ENCODE measurements at places on chromosomes 6 and 20. TPM values are rescaled to one million over a fixed set of nuclear protein-coding genes. Genes with fewer than 3 reads are reported as not detected.
A peak's percentile ranks its signal among the peaks of the same experiment; 100 is the strongest.

KDM1B gene
- total RNA-seq = 47.4 TPM

GRCh38 chr6:131910956-131911355 is 40.2 kb downstream of the CCN2 start:
- DNase-seq = no peak

DNA sequence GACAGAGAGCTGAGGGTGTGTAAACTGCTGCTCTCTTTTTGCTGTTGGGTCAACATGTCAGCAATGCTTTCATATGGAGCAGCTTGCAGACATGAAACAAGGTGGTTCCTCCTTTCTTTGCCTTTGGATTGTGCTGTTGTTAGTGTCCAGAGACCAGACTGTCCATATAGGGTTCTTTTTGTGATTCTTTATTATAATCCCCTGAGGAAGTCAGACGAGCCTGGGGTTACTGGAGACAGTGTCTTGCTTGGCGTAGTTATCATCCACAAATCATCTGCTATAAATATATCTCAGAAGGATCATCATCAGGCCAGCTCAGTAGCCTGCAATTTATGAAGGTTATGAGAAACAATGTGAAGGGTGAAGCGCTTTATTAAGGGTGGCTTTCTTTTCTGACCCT is 2.3 kb upstream of the ADGRB3 start:
- DNase-seq = no peak

- DNase-seq = no peak
Observed at GRCh38 chr6:148720406-148720805, 26.4 kb upstream of the UST start.

CAP2 gene
- 56.1 TPM for total RNA-seq

DNA sequence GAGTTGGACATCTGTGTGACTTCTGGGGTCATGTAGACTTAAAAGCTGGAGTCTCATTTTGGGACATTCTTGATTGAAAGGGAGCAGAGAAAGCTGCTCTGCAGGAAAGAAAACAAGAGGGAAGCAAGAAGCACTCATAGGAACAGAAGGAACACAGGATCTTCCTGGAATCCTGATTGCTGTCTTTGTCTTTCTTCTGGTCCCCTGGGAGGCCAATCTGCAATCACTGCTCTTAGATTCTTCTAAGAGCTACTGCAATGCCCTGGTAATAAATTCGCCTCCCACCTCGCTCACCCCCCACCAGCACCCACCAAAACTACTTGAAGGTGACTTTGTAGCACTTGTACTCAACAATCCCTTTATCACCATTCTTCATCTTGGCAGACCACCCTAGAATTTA is 51.8 kb downstream of the SLC35B3 start:
- DNase-seq = no peak

DNA sequence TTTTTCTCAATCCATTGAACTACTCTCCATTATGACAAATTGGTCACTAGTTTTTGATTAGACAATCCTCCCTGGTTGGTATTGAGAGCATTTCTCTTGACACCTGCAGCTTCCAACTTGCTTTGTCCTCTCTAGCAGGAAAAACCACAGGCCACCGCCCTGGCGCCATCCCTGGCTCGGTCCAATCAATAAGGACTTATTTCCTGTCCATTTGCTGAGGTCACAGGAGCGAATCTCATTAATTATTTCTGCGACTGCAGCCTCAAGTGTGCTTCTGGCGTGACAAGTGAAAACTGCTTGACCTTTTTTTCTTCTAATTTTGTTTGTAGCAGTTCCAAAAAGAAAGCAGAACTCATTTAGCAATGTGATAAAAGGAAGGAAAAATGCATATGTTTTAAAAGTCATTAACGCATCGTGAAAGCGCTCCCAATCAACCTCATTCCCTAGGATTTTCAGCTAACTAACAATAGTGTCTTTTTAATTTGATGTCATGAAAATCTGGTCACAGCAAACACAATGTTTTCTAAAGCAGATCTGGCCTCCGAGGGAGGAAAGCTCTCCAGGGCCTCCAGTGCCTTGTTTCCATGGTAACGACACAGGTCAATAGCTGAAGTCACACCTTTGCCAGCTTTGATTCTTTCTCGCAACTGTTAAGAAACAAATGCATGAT is 39.0 kb upstream of the BEND3 start:
- peak; percentile 56 for DNase-seq

GRM4 gene
- not detected for total RNA-seq

DNA sequence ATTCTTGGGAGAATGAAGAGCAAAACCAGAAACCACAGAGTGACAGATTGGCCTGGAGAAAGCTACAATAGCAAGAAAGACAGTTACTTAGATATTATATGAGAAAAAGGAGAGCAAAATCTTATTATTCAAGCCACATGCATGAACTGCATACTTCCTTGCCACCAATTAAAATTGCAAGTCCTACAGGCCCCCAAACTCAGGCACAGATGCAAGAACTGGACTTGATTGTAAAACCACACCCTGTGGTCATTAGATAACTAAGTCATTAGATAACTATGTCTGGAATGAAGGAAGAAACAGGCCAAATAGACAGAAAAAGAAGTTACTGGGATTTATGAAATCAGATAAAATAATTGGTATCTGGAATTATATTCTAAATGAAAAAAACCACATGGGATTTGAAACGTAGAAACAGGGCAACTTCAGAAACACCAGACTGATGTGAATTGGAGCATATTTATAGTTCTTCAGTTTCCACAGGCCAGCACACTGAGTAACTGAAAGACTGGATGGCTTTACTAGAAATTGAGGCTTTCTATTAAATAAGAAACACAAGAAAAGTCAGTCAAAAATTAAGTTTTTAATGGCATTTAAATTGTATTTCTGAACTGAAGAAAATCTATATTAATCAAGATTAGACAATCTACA is 49.4 kb upstream of the CARMIL1 start:
- DNase-seq = no peak

ERVFRD-1 gene
- 0.57 TPM for total RNA-seq

DNA sequence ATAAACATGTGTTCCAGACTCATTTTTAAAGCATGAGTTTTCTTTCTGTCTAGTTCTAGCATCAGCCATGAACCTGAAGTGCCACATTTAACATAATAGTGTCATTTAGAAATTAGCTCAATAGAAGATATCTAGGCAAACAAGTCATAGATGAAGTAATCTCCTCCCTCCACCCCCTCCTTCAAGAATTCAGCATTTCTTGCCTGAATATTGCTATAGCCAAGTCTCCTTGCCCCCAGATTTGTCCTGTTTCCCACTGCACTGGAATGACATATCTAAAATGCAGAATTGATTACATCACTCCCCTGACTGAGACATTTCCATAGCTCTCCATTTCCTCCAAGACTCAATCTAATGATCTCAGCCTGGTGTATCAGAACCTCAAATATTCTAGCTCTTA is 134.9 kb upstream of the BACH2 start:
- no peak for DNase-seq

GRCh38 chr6:125273965-125274364 is 27.8 kb downstream of the HDDC2 start:
- DNase-seq = peak; percentile 70

THBD gene
- total RNA-seq = 8.8 TPM

- no peak for DNase-seq
Observed at GRCh38 chr6:31140643-31141042, 1.8 kb upstream of the PSORS1C2 start.

ZSCAN12 gene
- total RNA-seq = 5.0 TPM
